ENCODE measurements at places on chromosomes 7 and 10.

DNA sequence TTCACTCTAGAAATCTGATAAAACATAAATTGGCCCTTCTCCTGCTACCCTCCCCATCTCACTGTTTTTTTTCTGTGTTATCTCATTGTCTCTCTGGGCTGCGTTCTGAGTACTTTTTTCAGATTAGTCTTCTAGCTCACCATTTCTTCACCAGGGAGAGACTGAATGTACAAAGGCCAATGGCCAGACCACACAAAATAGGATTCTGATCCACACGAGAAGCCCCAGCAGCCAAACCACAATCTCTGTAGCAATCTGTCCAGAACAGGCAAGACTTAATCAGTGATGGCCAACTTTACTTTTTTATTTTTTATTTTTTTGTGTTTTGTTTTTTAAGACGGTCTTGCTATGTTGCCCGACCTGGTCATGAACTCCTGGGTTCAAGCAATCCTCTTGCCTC lies 55.9 kb upstream of the PAPSS2 start:
- no peak for DNase-seq

DNA sequence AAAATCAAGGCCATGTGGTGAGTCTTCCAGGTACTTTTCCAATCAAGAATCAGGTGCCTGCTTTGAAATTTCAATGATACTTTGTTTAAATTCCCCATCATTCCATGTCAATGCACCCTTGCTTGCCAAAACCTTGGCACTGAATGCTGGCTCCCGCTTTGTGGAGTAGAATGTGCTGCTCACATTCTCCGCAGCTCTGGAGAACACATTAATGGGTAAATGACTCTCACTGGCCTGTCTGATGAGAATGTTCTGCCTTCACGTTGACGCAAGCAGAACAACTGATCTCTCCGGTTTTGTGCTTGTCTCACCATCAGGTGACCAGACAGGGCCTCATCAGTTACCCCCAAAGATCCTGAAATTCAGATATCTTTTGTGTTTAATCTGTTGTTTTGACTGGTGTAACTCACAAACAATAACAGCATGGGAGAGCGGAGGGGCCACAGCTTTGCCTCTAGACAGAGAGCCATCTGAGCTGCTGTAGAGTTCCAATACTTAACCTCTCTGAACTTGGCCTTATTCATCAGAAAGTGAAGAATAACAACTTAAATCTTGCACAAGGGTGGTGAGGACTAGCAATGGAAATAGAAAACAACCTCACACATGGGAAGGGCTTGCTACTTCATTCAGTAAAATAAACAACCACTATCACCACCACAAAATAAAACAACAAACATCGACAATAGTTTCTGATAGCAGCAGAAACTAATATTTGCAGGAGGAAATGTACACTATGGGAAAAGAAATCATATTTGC lies 276.9 kb upstream of the IGFBP3 start:
- DNase-seq, result no peak

- no peak for DNase-seq
These were observed 21.6 kb upstream of the RPA3 start for GRCh38 chr7:7740037-7740355.

- no peak for DNase-seq
These were observed 124.8 kb downstream of the KIAA1217 start for GRCh38 chr10:24333736-24334135.

All from naive thymus-derived CD4-positive, alpha-beta T cell (primary cell).